ENCODE measurements at places on chromosomes 6 and 20.

GRCh38 chr20:32675223-32675975 is 1.7 kb upstream of the C20orf203 start:
- no peak for DNase-seq

DNA sequence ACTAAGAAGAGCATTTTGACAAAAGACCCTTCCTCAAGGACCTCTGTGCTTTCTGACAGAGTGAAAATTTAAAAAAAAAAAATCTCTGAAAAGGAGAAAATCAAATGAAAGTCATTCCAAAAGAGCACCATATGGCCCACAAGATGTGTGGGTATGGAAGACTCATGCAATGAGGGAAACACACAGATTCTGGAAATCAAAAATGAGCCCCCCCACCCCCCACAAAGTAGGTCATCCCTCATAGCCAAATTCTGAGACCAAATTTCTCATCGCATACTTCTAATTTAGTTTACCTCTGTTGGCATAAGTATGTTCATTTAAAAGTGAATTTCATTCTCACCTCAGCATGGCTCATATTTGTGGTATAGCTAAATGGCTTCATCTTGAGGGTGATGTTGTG is 181.3 kb upstream of the KCNQ5 start:
- DNase-seq: no peak

DNA sequence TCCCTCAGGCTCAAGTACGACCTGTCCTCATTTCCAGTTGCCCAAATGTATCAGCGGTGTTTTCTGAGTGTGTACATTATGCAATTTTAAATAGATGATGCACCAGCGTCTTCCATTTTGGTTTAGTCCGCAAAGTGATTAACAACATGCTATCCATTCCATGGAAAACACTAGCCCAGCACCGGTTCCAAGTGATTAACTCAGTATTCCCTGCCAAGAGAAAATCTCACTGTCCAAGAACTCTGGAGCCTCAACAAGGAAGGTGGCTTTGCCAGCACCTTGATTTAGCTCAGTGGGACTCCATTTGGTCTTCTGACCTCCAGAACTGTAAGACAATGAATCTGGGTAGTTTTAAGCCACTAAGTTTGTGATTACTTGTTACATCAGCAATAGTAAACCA is 107.2 kb downstream of the FOXC1 start:
- no peak for DNase-seq

DNA sequence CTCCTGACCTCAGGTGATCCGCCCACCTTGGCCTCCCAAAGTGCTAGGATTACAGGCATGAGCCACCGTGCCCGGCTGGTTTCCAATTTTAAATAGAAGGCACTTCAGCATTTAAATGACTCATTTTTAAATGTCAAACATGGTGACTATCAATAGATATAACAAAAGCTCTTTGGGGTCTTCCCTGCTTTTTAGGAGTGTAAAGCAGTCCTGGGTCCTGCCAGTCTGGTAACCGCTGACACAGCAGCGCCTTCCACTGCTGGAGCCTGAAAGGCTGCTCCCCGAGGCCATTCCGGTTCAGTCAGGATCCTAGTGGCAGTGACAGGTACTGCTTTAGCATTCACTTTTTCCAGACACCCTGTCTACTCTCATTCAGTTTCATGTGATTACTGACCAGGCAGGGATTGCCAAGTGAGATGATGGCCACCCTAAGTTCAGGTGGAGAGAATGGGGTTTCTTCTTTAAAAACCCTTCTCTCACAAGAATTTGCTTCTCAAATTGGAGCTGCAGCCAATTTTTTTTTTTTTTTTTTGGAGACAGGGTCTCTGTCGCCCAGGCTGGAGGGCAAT is 5.1 kb downstream of the DIDO1 start:
- peak; percentile 57 for DNase-seq

- DNase-seq: no peak
Observed at GRCh38 chr6:167005350-167006159, 6.4 kb downstream of the CEP43 start.

GRCh38 chr6:44036699-44037101 is 90.6 kb downstream of the MRPL14 start:
- DNase-seq: no peak

DNA sequence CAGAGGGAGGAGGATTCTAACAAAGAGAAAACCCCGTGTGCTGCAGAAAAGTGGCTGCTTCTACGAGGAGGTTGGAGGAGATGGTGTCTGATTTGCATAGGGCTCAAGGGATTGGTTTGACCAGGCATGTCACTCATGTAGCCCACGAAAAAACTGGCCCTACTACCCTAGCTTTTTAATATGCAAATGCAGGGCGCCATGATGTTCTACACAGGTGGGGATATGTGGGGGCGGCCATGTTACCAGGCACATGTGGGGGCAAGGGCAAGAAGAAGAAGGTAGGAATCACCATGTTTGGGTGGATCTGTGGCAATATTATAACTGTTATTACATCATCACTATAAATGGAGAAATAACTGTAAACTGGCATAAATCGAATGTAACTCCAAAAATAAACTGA is 9.9 kb downstream of the KIAA1755 start:
- no peak for DNase-seq
